Hematopoietic multipotent progenitor cell treated with erythropoietin and hydrocortisone succinate and interleukin-3 and kit ligand, for 8 days (in vitro differentiated cells): ENCODE measurements at places on chromosomes 6 and 20.

DNA sequence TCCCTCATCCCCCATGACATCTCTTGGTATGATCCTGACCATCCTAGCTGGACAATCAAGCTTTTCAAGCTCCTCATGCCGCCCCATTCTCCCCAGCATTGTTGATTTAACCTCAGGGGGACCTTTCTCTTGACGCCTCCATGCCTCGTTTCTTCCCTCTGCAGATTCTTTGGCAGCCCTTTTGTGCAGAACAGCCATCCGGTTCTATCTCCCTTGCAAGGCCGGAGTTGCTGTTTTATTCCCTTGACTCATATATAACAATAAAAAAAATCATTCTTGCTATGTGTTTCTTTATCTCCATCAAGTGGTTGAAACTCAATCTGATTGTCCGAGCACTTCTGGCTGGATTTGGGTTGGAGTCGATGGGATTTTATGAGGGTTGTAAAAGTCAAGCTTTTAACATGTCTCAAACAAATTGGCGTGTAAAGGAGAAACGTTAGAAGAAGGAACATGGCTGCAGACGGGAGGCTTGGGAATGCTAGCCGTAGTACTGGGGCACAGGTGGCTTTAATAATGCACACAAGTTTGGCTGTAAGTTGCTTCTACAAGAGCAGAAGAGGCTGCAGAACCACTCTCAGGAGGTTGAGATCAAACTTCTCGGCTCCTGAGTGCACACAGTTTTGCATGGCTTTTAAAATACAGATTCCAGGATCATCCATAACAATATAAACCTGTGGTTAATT, 3.9 kb upstream of the SULF2 start:
- DNase-seq: no peak

DNA sequence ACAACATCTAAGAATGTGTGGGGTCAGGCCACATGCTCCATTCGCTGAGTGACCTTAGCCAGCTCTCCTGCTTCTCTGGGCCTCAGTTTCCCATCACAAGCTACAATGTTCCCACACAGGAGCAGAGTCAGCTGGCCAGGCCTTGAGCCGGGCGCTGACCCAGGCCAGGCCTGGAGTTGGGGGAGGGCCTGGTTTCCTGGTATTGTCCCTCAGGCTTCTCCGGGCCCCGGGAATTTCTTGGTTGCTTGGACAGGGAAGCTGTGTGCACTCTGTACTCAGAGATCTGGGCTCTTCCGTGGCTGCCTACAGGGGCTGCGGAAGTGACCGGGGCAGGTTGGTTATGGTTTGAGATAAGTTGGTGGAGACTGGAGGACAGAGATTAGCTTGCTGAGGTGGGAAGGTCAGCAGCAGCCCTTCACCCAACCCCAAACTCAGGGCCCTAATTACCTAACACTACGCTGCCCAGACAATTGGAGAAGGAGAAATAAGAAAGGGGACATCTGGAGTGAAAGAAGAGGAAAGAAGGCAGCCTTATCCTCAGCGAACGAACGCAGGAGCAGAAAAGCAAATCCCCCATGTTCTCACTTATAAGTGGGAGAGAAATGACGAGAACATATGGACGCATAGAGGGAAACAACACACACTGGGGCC, 6.2 kb downstream of the TGM2 start:
- DNase-seq: peak; percentile 47

DNA sequence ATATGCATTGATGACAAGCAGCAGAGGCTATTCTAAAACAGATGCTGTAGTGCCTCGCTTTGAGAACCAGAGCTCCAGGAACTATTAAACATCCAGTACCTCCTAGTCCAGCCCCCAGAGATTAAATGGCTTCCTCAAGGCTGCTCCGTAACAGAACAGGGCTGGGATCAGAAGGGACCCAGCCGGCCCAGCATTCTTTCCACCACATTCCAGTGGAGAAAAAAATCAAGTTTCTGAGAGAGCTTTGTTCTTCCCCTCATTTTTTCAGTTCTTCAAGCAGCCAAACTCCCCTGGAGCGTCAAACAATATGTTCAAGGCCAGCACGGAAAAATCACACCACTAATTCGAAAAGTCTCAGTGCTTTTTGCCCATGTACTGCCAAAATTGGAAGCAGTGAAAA, 5.8 kb upstream of the STMND1 start:
- DNase-seq: no peak

DNA sequence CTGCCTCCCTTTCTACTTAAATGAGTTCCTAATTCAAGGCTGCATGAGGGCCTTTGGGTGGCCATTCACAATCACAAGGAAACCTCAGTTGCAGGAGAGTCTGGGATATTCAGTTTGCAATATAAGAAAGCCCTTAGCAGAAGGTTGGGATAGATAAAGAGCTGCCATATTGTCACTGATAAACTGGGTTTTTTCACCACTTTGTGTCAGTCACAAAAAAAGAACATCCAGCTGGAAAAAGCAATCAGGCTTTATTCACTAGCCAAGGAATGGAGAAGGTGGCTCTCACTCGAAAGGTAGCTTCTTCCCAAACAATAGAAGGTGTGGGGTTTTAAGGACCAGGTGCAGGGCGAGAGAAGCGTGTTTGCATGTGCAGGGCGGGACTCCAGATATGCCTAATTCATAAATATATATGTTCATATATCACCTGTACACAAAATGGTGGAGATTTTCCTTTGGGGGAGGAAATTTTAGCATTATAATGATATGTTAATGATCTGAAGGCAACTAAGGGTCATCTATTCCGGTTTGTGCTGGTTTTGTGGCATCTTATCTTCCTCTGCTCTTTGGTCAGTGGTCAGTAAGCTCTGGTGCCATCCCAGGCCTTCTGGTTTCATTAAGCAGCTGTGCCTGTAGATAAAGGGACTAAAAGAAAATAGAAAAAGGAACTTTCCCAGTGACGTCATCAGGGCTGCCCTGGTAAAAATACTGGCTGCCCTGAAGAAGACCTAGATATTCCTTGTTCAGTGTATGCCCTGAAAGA, 97.1 kb upstream of the IYD start:
- peak; percentile 66 for DNase-seq

GRCh38 chr6:104227508-104227907, 632.2 kb downstream of the HACE1 start:
- DNase-seq: no peak

DNA sequence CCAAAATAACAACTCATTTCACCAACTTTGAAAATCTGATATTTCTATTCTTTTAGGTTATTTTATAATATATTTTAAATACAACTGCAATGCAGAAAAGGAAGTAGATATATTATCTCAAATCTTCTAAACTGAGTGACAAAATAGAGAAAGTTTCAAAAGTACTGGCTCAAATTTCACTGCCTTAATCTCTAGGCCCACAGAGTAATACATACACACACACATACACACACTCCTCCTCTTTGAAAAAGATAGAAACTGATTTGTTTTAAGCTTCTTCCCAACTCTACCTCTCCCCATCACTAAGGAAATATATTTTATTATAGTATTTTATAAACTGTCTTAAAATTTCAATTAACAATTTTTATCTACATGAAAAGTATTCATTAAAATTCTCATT, 36.2 kb downstream of the ARHGAP18 start:
- no peak for DNase-seq

DNA sequence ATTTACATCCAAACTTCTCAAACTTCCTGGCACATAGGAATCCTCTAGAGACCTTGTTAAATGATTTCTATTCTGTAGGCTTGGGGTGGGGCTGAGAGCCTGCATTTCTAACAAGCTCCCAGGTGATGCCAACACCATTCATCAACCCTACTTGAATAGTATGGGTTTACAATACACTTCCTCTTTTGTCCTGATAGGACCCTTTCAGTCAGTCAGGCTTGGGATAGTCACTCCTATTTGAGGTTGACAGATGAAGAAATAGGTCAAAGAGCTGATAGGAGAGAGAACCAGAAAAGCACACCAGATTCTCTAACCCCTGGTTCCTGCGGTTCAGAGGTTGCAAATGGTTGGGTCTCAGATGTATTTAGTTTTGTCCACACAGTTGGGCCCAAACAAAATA, 273.4 kb downstream of the TSHZ2 start:
- no peak for DNase-seq

DNA sequence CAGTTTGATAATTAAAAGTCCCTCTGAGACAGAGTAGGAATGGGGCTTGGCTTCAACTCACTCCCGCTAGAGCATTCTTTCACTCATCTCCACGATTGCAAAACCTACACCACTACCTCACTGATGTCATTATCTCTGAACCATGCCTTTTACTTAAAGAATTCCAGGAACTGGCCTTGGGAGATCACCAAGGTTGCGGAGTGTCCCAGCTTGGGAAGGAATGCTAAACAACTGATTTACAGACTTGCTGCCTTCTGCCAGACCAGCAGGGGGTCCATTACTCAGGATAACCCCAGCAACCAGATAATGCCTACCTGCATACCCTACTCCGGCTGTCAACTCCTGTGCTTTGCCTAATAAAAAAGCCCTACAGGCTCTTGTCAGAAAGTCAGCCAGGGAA, 102.2 kb upstream of the RALGAPA2 start:
- no peak for DNase-seq

DNA sequence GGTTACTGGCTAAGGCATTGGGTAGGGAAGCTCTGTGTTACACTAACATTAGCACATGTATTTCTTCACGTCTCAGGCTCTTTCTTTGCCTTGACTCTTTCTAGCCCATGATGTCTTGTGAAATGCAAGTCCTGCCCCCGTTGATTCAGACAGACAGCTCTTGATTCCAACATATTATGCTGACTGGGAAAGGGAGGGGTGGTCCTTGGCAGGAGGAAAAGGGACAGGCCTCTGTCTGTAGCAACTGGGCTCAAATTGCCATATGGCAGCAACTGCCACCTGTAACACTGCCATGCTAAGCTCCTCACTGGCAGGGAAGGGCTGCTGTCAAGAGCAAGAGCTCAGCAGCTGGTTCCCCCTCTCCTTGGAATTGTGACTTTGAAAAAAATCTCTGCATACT, 5.7 kb upstream of the KCNK15 start:
- DNase-seq: no peak

DNA sequence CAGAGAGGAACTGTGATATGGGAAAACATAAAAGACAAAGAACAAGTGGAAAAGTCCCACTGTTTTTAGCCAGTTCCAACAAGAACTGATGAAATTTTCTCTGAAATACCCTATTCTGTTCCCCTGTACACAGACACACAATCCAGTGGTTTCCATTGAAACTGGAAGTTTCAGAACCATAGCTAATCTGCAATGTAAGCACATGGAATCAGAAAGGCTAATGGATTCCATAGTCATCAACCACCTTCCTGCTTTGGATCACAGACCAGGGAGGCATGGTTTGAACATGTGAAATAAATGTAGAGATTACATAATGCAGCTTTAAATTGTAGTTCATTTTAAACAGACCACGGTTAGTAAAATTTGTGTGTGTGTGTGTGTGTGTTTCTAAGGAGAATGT, 242.1 kb downstream of the GJA1 start:
- DNase-seq: no peak

- no peak for DNase-seq
Measured at GRCh38 chr20:38168791-38169589, 3.9 kb upstream of the TGM2 start.

GRCh38 chr20:63129376-63129965, 86.5 kb downstream of the YTHDF1 start:
- no peak for DNase-seq

DNA sequence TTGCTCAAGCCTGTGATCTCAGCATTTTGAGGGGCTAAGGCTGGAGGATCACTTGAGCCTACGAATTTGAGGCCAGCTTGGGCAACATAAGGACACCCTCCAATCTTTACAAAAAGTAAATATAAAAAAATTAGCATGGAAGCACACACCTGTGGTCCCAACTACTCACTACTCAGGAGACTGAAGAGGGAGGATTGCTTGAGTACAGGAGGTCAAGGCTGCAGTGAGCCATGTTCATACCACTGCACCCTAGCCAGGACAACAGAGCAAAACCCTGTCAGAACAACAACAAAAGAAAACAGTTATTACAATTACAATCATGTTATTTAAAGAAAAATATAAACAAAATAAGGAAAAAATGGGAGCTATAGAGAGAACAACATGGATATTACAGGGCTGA, 82.5 kb upstream of the TNFAIP3 start:
- DNase-seq: no peak

- no peak for DNase-seq
Measured at GRCh38 chr6:115717472-115717871, 343.2 kb downstream of the FRK start.

DNA sequence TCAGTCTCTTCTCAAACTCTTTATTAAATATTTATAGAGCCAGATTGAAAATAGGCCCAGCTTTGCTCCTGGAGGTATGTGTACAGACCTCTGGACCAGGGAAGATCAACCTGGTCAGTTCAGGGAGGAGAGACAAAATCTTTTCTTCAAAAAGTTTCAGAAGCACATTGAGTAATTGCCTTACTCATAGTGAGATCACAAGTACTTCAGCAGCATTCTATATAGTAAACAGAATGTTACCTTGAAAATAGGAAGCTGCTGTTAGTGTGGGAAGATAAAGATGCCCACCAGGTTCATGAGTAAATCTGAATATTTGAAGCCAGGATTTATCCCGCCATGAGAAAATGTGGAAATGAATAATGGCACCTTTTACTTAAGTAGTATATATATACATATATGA, 665.9 kb upstream of the CITED2 start:
- DNase-seq: no peak

DNA sequence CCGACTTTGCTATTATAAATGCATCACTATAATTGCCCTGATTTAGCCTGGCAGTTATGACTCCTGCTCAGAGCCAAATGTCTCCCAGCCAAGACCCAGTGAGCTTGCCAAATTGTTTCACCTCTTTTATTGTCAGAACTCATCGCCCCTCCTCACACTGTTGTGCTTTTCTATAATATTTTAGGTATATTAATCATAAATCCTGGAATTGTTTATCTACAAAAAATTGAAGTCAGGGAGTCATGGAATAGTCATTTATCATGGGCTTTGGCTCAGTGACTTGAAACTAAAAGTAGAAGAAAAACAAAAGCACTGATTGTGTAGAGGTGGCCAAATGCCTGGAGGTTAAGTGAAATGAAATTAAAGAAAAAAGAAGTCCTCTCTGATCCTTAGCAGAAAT, 85.6 kb downstream of the PFDN4 start:
- no peak for DNase-seq

DNA sequence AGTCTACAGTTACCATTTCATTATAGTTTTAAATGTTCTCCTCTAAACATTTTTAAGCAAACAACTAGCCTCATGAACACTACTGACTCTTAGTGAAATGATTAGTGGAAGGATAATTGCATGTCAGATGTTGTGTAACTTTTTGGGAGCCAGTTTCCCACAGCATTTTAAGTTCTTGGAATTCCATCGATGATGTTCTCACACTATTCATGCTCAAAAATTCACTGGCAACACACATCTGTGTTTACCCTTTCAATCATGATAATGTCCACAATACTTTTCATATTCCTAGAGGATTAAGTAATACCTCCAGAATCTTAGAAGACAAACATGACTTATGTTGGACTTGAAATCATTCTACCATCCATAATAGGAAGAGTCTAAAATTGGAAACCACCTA, 678.1 kb upstream of the ID4 start:
- no peak for DNase-seq

GRCh38 chr20:34704177-34705007, at the start of gene TP53INP2:
Gene TP53INP2 (plus strand): TSS chr20:34704344. CDS start chr20:34708740, 4,396 bp downstream.
- DNase-seq: peak; percentile 90

DNA sequence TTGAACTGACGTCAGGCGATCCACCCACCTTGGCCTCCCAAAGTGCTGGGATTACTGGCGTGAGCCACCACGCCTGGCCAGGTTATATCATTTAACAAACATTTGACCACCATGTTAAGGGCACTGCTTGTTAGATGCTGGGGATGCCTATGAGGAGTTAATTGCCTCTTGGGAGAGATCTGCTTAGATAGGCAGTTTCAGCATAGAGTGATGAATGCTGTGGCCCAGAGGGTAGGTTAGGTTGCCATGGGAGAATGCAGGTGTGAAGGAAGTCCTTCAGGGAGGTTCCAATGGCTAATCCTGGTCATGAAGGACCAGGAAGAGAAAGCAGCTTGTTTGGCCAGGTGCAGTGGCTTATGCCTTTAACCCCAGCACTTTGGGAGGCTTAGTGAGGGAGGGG, 17.0 kb downstream of the PHF20 start:
- DNase-seq: no peak
